Fibroblast of lung (primary cell): ENCODE measurements at places on chromosomes 2 and 18. TPM values are rescaled to one million over a fixed set of nuclear protein-coding genes. Genes with fewer than 3 reads are reported as not detected.
A peak's percentile ranks its signal among the peaks of the same experiment; 100 is the strongest.

EMILIN2 gene
- 4.1 and 8.7 TPM in 2 replicates for polyA plus RNA-seq

LAMA3 gene
- 0.75 and 1.9 TPM in 2 replicates for polyA plus RNA-seq

IL36B gene
- polyA plus RNA-seq: not detected in 2 replicates

DNA sequence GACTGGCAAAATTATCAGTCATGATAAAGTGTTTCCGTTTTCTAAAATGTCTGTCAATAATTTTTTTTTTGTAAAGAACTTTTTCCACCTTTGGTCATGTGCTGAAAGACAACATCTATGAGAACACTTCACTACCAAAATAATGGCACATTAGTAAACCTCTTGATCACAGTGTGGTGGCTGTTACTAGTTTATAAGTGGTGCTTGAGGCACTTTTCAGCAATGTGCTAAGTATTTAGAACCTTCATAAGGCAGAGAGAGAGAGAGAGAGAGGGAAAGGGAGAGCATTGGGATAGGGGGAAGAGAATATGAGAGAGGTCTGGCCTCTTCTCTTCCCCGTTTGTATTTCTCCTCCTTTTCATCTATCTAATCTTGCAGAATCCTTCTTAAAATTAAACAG is 1.1 kb upstream of the NYAP2 start:
- H3K36me3 ChIP-seq: no peaks in the 10 kb centered on the region
- no peaks in the 10 kb centered on the region for H3K4me1 ChIP-seq
- no peaks in the 10 kb centered on the region for H3K27me3 ChIP-seq

DNA sequence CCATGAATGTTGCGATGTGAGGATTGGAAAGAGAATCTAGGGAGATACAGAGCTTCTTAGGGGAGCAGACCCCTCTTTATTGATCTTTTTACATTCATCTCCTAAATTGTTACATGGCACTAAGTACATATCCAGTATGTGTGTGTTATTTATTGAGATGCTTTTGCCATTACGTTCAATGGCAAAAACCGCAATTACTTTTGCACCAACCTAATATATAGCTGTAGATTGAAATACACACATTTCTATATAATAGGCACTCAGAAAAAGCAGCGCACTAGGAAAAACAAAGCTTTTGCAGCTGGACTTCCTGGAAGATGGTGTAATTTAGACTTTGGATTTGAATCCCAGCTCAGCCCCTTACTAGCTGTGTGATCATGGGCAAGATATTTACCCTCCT is 849.4 kb downstream of the SLC4A3 start:
- no peak for DNase-seq
- no peaks in the 10 kb centered on the region for H3K36me3 ChIP-seq
- no peak overlapping the region for H3K27ac ChIP-seq
- H3K27me3 ChIP-seq: no peaks in the 10 kb centered on the region

- H3K36me3 ChIP-seq: no peaks in the 10 kb centered on the region
- H3K4me1 ChIP-seq: peaks cover 3% of the 10 kb centered on the region
- peak overlapping the region; percentile 4 for H3K4me3 ChIP-seq
- H3K27ac ChIP-seq: no peak overlapping the region
- DNase-seq: no peak
Measured at GRCh38 chr2:181680937-181681811, 857 bp upstream of the NEUROD1 start.
